ENCODE measurements at places on chromosomes 11 and 22.
A peak's percentile ranks its signal among the peaks of the same experiment; 100 is the strongest.

GRCh38 chr11:116835791-116836631 is 1.4 kb downstream of the APOA1 start:
- DNase-seq, result peak; percentile 90

GRCh38 chr11:6629892-6630631 is 10.8 kb upstream of the TPP1 start:
- no peak for DNase-seq

GRCh38 chr11:85123752-85124231 is 503.4 kb downstream of the DLG2 start:
- DNase-seq, result no peak

DNA sequence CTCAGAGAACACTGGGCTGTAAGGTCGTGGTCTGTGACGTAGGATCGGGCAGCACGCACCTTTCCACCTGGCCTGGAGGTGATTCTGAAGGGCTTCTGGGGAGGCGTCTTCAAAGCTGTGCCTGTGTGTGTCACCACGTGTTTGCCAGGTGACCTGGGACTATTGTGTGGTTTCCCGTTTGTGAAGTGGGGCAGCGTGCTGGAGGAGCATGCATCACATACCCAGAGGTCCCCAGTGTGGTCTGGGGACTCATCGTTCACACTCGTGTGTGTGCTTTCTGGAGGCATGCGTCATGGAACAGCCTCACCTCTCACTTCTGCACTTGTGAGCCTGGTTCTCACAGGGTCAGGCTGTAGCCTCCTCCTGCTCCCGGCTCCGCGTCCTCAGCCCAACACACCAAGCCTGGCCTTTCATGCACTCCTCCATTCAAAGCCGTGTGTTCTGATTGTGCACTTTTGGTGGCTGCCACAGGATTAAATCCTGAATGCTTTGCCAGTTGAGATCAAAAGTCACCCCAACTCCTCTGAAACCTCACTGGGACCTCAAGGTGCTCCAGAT is 106.3 kb downstream of the KCNQ1OT1 start:
- no peak for DNase-seq

DNA sequence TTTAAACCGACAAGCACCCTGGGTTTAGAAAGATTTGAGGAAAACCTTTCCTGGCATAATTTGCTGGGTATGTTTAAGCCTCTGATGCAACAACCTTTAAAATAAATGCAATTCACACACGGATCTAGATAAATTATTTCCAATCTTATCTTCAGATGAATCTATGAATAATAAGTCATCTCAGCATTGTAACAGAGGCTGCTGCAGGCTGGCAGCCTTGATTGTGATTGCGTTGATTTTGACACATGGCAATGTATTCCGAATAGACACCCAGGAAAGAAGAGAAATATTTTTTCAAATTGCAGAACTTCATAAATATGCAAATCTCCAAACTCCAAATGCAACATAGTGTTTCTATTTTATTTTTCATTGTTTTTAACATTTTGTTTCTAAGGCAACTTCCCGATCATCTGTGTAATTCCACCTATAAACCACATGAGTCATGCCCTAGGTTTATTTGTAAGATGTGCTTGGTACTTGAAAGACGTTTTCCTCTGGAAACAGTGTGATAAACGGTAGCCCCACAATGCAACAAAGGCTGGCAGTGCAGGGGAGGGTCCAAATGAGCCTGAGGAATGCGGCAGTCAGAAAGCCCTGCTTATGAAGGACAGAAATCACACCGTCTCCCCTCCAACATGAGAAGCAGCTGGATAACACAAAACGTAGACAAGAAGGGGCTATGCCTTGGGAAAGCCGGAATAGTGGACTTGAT is 359.0 kb downstream of the BRD1 start:
- DNase-seq, result no peak

DNA sequence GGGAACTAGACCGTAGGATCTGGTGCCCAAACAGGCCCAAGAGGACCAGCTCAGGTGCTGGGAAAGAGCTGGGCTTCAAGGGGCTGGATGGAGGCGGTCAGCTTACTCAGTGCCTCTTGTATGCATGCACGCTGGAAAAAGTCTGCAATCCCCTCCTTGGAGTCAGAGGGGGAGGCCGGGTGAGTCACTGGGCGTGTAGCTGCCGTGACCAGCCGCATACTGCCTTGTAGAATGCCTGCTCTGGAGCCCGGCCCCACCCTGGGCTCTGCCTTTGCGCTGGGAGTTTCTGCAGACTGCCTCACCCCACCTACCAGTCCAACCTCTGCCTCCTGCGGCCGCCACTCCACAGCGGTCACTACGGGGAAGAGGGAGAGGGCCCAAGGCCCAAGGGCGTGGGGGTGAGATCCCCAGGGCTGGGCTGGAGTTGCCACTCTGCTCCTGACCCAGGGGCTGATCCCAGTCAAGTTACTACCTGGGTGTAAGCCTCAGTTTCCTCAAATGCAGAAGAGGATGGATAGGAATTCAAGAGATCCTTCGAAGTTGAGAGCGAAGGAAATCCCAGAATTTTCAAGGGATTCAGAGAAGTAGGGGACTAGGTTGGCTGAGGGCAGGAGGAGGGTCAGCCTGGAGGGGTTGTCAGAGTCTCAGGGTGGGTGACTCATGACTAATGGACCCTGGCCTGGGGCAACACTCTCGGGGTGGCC is 4.2 kb downstream of the MRGPRF start:
- DNase-seq, result no peak

Measured in D721Med (cell line).